ENCODE measurements at places on chromosomes 7 and 10.

DNA sequence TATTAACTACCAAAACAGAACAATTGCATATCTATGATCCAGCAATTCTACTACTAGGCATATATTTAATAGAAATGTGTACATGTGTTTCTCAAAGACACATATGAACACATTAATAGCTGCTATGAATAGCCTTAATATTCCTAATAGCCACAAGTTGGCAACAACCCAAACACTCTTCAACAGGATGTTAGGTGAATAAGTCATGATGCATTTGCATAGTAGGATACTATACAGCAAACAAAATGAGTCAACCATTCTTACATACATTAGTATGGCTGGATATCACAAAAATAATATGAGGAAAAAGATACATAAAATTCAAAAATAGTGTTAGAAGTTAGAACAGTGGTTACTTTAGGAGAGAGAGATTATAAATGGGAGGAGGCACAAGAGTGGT, 26.8 kb upstream of the ZNF746 start:
- DNase-seq: no peak

DNA sequence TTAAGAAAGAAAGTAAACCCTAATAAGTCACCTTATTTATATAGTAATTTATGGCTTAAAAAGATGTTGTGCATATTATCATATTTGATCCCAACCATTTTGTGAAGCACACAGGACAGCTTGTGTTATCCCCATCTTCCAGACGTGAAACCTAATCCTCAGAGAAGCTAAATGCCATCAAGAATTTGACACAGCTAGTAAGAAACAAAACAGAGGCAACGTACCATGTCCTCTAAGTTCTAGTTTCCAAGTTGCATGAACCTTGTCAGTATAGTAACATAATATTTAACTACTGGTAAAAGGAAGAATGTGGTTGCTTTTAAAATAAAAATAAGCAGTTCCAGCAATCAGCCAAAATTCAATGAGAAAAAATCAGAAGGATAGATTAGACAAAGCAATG, 41.5 kb downstream of the PTN start:
- DNase-seq: no peak

DNA sequence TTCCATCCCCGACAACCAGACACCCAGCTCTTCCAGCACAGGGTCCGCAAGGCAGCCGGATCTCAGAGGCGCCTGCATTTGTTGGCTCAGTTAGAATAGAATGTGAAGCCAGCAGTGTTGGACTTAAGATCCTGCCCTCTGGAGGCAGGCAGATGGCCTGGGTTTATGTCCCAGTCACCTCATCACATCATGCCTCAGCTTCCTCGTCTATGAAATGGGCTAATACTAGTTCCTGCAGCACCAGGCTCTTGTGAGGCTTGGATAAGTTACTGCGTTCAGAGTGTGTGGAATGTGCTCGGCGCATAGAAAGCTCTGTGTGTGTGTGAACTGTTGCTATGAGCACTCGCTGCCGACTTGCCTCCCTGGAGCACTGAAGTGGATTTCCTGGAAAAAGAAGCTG, 202.5 kb upstream of the GPR26 start:
- no peak for DNase-seq

DNA sequence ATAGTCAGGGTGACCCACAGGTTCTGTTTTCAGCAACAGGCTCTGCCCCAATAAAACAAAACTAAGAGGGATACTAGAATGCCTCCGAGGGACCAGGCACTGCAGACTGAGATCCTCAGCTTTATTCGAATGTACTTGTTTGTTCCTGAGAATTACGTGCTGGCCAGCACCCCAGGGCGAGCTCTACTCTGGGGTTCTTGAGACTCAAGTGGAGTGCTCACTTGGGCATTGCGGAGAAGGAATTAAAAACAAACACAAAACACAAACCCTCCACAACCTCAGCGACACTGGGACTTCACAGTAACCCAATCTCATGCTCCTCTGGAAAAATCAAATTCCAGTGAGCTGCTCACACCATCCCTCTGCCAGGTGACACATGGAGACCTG, 250.7 kb downstream of the TNS3 start:
- no peak for DNase-seq

DNA sequence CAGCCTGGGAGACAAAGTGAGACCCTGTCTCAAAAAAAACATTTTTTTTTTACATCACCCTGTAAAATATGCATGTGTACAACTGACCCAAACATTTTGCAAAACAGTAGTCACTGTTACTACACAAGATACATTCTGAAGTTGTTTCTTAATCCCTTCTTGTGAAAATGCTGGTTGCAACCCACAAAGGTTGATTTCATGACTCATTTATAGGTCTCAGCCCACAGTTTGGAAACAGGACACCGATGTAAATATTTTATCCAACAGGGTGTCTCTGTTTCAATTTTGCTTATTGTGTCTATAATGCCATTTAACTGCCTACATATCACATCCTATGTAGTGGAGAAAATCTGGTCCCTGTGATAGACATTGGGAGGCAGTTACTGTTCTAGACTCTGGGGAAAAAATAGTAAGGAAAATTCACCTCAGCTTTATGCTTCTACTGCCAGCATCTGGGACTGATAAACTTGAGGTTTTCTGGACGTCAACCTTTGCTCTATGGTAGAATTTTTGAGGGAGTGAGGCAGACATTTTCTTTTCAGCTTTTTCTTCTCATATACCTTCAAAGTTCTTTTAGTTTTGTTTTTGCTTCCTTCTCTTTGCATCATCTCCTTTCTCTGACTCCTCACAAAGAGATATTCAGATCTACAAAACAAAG, 1.6 kb upstream of the RAB19 start:
- DNase-seq: no peak

GRCh38 chr10:22629852-22630233, 84.5 kb downstream of the PIP4K2A start:
- DNase-seq: peak; percentile 36

DNA sequence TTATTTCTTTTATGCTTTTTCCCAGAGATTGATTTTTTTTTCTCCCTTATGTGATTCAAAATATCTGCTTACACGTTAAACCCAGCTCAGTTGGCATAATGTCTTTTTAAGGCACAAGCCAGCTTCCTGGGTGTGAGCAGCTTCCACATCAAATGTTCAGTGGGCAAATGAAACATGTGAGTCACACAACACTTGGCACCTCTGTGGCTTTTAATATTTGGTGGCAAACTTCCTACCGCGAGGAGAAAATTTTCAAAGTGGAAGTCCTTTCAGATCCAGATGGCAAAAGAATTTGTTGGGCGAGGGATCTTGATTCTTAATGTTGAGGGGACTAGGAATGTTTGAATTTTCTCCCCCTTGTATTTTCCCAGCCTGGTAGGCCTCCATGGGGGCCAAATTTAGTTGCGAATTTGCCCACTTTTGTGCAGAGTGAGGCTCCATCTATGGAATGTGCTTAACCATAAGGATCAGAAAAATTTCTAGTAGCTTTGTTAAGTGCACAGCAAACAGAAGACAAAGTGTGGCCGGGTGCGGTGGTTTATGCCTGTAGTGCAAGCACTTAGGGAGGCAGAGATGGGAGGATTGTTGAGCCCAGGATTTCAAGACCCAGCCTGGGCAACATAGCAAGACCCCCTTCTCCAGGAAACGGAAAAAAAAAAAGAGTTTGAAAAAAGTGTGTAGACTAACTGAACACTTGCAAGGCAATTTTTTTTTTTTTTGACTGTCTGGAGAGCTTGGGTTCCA, 31.0 kb downstream of the CUX1 start:
- DNase-seq: no peak

DNA sequence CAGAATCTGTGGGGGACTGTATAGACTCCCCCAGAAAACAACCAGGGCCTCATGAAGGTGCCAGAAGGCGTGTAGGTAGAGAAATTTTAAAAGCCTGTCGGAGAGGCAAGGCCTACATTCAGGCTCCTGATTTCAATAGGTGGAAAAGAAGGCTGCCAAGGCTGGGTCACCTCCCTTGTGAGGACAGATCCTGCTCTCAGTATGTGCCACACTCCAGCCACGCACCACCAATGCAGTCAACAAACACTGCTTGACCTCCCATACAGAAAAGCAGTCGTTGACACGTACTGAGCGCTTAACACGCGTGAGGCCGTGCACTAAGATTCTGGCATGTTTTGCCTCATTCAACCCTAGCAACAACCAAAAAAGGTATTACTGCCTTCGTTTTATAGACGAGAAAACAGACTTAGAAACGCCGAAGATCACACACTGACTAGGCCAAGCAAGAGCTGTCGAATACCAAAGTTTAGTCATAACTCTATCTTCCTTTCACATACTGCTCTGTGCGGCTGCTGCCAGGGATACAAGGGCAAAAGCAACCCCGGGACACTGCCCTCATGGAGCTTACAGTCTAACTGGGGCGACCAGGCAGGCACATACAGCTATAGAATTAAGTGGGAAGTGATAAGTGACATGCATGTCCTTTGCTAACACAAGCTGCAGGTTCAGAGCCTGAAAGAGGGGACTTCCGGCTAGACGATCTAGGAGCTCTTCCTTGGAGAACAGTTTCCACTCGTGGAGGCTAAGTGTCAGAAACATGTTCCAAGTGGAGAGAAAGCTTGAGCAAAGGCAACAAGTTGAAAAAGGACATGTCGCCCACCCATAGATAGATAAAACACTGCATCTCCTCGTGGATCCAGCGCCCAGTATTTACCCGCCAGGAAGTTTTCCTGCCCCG, 797 bp upstream of the NKX2-3 start:
- no peak for DNase-seq

- no peak for DNase-seq
Measured at GRCh38 chr10:109898007-109898406, 25.3 kb downstream of the XPNPEP1 start.

- no peak for DNase-seq
Measured at GRCh38 chr10:97849103-97849686, 448 bp upstream of the GOLGA7B start.

GRCh38 chr7:3459111-3459510, 158.1 kb downstream of the SDK1 start:
- DNase-seq: no peak

DNA sequence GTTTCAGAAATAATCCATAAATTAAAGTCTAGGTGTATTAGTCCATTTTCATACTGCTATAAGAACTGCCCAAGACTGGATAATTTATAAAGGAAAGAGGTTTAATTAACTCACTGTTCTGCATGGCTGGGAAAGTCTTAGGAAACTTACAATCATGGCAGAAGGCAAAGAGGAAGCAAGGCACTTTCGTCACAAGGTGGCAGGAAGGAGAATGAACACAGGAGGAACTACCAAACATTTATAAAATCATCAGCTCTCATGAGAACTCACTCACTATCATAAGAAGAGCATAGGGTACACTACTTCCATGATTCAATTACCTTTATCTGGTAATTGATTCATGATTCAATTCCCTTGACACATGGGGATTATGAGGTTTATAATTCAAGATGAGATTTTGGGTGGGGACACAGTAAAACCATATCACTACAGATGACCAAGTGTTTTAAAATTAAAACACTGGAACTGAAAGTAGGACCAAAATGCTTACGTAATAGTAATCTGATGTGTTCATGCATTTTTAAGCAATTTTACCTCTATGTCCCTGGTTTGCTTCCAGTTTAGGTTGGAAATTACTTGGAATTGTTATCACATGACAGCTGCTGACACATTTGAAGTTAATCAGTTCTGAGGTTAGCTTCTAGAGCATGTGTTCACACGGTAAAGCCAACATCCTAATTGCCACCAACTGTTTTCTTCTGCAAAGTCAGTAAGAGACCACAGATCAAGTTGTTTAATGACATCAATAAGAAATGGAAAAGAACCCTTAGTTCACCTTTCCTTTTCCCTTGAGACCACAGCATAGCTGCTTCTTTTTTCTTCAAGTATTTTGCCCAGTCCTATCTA, 48.4 kb upstream of the SEMA3C start:
- DNase-seq: no peak

DNA sequence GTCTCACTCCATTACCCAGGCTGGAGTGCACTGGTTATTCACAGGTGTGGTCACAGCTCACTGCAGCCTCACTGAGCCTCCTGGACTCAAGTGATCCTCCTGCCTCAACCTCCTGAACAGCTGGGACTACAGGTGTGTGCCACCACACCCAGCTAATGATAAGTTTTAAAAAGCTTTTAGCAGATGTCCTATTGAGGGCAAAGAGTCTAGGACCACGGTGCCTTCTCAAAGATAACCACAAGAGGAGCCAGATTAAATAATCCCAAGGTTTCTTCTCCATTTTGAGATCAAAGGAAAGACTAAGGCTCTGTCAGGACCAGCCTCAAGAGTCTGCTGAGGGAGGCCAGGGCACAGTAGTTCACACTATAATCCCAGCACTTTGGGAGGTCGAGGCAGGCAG, 4.7 kb downstream of the ATP5MF start:
- DNase-seq: no peak

DNA sequence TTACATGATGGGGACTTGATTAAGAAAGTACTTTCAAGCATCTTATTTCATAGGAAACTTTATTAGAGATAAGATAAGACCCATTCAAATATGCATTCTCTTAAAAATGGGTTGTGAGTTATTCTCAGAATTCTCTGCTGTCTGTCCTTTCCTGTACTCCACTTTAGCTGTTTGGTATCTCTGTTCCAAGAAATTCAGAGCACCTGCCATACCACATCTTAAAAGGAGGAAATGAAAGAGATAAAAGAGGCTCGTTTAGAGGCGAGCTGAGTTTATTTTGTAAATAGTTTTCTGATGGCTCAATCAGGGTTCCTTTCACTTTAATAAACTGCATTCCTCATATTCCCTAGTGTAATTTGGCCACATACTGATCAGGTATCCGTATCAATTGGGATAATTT, 87.2 kb downstream of the MDFIC start:
- no peak for DNase-seq

DNA sequence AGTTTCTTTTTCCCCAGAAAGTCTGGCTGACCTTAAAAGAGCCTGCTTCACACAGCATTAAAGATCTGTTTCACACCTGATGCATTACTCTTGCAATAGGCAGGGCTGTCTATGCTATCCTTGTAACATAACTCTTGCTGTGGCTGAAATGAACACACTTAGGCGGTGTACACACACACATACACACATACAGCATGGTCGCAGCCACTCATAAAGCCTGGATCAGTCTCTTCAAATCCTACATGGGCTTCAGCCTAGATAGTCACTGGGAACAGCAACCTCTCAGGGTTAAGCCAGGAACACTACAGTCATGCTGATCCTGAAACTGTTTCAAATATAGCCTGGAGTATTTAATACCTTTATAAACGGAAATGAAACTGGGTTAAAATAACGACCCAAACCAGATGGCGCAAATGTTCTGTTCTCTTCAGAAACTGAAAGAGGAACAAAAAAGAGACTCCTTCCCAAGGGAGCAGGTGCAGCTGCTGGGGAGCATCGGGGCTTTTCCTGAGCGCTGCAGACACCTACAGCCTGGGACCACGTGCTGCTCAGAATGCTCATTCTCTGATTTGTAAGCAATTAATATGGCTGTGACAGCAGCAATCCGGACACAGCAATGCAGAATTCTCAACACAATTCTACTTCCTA, 61.0 kb upstream of the SFMBT2 start:
- DNase-seq: peak; percentile 21

GRCh38 chr10:11757454-11757820, 15.3 kb downstream of the ECHDC3 start:
- DNase-seq: no peak

GRCh38 chr7:96076350-96076707, 245.6 kb downstream of the SLC25A13 start:
- DNase-seq: no peak

Measured in activated naive CD8-positive, alpha-beta T cell treated with anti-CD3 and anti-CD28 coated beads for 36 hours (primary cell).